Head of caudate nucleus (tissue), 42 donors: ENCODE measurements at places on chromosomes 16 and 17.

GRCh38 chr16:51225878-51226277 is 74.8 kb upstream of the SALL1 start:
- no peak for DNase-seq

DNA sequence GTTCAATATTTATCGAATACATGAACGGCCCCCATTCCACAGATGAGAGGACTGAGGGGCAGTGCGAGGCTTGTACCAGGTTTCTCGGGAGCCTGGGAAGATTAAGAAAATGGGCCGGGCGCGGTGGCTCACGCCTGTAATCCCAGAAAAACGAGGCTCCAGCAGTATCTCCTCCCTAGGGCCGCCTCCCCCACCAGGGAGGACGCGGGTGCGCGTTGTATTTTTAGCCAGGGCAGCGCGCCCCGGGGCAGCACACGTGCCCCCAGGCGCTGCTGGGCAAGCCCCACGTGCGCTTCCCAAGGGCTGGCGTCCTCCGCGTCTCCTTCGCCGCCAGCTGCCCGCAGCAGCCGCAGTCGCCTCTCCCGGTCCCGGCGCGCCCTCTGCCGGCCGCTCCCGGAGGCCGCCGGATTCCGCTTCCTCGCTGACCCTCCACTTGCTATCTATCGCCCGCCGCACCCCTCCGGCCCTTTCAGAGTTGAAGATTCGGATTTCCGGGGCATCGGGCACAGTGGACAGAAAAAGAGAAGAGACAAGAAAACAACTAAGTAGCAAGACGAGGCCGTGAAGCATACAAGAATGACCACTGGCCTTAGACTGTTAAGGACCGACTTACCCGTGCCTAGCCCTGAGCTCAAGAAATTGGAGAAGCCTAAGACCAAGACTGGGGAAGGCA is 1.9 kb upstream of the YBX2 start:
- peak; percentile 87 for DNase-seq

- no peak for DNase-seq
These were observed 2.2 kb upstream of the DECR2 start for GRCh38 chr16:399340-400019.

DNA sequence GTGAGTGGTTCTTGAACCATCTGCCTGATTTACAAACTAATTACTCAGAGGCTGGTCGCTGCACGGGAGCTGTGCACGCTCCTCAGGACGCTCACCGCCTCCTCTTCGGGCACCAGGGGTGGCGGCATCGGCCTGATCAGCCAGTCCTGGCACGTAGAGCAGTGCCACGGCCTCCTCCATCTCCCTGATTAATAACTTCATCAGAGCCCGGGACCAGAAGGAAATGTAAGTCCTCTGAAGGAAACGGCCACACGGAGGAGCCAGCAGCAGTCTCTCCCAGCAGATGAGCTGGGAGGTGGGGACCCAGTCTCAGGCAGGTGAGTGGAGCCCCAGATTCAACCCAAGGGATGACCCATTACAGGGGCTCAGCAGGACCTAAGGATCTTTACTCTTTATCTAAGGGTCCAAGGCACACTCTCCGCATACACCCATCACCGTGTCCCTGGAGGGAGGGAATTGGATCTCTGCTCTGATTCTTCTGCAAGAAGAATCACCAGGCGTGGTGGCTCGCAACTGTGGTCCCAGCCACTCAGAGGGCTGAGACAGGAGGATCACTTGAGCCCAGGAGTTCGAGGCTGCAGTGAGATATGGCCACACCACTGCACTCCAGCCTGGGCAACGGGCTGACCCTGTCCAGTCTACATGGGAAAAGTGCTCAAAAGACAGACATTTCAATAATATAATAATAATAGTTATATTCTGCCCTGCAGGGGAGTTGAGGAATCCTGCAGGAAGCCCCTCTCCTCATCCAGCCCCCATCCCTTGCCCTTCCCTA is 366.5 kb downstream of the SEC14L1 start:
- DNase-seq = no peak

- DNase-seq = no peak
These were observed 86.5 kb downstream of the RPA1 start for GRCh38 chr17:1916316-1916715.

DNA sequence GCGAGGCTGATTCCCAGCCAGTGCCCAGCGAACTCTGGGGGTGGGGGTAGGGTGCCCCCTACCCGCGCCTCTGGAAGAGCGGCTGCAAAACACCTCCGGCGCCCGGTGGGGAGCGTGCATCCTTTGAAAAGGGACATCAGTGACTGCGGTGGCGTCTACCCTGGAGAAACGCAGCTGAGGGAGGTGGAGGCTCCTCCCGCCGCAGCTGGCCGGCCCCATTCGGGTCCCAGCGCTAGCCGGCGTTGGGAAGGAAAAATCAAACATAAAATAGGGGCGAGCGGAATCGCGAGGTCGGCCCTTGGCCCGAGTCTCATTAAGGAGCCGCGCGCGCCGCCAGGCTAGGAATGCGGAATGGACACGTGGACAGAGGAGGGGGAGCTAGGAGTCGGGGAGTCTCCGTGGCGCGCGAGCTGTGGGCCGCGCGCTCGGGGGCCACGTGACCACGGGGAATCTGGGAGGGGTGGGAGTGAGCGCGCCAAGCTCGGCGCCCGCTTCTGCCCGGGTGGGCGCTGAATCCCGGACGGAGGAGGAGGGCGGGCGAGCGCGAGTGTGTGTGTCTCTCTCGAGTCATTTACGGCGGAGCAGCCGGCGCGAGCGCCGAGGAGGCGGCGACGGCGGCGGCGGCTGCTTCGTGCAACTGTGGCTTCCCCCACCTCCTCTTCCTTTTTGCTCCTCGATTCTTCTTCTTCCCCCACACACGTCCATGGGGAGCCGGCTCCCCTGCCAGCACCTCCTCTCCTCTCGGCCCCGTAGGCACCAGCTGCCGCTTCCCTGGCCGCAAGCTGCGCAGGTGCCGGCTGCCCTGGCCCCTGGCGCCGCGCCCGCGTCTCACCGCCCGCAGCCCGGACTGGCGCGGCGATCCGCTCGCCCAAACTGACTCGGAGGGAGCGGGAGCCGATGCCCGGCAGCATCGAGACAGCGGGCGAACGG is at the start of gene TMEM132E:
Gene TMEM132E (plus strand): TSS at position 566 of the 930 bp plus-strand sequence. CDS start 1,495 bp downstream, outside the sequence.
- DNase-seq = peak; percentile 81

- no peak for DNase-seq
These were observed 35.8 kb downstream of the FA2H start for GRCh38 chr16:74738816-74739215.

DNA sequence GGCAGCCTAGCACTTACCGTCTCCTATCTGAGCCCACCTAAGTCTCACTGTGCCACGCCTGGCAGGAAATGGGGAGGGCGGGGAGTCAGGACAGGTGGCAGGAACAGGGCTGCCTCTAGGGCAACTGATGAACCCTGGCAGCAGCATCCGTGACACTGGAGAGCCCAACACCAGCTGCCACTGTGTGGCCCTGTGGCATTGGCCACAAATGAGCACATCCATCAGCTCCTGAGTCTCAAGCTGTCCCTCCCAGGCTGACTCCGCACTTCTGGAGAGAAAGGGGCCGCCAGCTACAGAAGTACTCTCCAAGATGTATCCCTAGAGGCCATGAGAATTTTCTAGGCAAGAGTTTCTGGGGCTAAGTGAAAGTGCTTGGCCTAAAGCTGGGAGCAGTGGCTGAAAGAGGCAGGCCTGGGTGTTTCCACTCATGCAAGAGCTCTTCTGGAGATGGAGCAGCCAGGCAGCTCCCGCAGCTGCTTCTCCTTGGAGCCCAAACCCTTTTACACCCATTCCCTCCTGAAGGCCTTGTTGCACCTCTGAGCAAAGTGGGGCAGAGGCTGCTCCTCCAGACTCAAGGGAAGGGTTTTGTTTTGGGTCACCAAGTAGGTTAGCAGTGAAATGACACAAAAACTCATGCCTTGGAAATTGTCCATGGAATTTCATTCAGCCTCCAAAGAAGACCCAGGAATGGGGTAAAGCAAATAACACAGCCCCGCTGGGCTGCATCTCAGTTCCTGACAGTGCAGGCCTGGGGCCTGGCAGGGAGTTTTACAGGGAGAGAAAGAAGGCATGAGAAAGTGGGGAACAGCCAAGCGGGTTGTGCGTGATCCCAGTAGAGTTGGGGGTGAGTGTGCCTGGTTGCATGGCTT is 25.8 kb downstream of the PEMT start:
- DNase-seq = no peak

DNA sequence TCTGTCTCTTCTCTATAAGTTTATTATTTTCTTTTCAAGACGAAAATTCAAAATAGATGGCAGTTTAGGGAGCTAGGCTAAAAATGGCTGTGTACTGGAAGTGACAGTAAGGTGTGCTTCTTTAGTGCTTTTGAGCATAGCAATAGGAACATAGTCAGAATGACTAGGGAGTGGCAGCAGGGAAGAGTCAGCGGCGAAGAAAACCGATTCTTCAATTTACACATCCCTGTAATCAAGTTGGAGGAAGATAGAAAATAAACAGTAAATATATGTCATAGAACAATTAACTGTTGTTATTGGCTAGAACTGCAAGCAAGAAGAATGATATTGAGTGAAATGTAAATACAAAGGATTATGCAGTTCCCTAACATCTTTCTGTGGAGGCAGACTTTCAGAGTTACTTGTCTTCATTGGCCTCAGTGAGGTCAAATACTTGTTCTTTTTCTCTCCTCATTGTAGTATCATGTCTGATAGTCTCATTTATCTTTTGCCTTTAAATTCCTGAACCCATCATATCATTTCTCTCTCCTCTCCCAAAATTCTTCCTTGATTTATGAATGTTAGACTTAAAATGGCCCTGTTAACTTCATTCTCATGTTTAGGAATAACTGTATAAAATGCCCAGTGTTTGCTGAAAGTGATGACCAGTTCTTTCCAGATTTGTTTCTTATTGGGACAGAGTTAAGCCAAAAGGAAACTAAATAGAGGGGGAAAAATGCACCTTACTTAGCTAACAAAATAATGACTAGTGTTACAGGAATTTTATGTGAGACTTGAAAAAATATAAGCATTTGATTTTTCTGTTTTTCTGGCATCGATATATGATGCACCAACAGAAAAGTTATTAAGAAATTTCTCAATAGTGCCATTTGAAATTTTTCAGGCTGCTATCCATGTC is 211.4 kb downstream of the BCAS3 start:
- no peak for DNase-seq

DNA sequence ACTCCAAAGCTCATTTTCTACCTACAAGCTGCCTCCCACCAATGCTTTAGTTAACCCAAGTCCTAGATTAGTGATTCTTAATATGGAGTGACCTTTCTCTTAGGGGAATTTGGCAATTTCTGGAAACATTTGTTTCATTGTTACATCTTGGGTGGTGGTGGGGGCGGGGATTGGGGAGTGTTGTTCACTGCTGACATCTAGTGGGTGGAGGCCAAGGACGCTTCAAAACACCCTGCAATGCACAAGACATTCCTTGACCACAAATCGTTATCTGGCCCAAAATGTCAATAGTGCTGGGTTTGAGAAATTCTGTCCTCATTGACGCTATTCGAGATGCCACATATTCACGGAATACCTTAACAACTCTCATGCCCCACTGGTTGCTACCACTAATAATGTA is 282.9 kb downstream of the RBFOX1 start:
- DNase-seq = no peak

DNA sequence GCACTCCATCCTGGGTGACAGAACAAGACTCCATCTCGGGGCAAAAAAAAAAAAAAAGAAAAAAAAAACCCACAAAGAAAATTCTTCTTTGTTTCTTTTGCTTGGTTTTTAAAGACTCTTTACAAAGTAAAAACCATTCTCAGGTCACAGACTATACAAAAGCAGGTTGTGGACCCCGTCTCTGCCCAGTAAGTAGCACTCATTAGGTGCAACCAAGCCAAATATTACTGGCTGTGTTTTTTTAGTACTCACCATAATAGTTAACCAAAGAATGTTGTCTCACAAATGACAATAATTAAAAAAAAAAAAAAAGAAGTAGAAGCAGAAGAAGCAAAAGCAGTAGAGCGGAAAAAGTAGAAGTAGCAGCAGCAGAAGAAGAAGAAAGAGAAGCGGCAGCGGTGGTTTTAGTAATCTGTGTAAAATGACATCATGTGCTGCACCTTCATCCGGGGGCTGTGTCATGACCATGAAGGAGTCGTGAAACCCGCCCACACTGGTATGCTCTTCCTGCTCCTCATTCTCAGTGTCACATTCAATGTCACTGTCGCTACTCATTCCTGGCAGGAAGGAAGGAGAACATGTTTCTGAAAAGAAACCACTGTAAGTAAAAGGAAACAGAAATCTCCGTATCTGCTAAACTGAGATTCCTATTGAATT is 105.4 kb downstream of the TRIM37 start:
- peak; percentile 19 for DNase-seq
